ENCODE measurements at places on chromosomes 3 and 15.
A peak's percentile ranks its signal among the peaks of the same experiment; 100 is the strongest.

DNA sequence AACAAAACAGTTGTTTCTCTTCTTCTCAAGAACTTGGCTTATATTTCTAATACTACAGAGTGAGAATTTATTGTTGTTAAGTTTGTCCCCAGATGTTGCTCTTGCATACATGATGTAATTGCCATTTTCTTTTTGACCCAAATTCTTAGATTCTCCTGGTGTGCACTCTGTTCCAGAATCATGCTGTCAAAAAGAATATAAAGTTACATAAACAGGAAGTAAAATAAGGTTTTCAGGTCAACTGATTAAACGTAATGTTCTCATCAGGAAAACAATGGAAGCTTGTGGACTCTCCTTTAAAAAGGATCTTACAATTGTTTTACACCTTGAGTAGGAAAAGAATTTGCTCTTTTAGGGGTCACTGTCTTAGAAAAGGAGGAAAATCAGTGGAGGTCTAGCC is 121.8 kb downstream of the ADAM10 start:
- DNase-seq = no peak

GRCh38 chr15:89480505-89480904 is 15.9 kb downstream of the RHCG start:
- DNase-seq = no peak

- DNase-seq = peak; percentile 92
Measured at GRCh38 chr3:37174532-37175126, at the start of gene LRRFIP2. TSS of gene LRRFIP2 (minus strand) at chr3:37174582. CDS start at chr3:37148983, 25,599 bp downstream.

GRCh38 chr3:58661836-58662420 is 4.6 kb downstream of the FAM3D start:
- no peak for DNase-seq

- DNase-seq = no peak
Measured at GRCh38 chr3:148227534-148227933, 470.2 kb upstream of the AGTR1 start.

DNA sequence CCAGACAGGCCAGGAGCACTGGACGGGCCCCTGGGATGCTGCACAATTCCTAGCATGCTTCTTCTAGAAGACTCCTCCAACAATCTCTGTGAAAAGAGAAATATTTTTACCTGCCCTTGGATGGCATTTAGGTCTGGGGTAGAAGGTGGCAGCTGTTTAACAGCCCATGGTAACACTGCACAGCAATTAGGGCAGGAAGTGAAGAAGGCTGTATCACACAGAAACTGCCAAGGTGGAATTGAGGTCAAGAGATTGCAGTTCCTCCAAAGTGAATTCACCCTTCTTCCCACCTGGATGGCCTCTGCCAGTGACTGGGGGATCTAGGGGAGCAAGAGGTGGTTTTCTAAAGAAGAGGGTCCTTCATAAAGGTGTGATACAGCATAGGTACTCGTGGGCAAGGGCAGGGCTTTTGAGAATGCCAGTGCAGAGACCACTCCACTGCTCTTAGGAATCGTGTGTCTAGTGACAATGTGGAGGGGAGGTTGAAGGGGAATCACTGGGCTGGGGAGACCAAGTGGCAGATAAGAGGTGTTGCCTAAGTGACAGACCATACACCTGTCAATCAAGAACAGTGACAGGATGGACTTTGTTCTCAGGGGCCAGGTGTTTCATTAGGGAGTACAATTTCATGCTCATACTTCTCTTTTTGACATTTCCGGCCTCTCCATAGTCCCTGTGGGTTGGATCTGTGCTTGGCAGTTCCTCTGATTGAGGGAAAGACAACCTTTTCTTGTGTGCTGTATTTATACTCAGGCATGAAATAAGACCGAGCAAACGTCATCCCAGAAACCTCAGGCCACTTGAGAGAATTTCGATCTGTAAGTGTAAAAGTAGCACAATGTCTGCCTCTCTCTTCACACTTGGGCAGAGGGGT is 83.5 kb upstream of the BCL6 start:
- DNase-seq = no peak

Data from RKO (cell line).